Endodermal cell (in vitro differentiated cells): ENCODE measurements at places on chromosomes 16 and 17.

DNA sequence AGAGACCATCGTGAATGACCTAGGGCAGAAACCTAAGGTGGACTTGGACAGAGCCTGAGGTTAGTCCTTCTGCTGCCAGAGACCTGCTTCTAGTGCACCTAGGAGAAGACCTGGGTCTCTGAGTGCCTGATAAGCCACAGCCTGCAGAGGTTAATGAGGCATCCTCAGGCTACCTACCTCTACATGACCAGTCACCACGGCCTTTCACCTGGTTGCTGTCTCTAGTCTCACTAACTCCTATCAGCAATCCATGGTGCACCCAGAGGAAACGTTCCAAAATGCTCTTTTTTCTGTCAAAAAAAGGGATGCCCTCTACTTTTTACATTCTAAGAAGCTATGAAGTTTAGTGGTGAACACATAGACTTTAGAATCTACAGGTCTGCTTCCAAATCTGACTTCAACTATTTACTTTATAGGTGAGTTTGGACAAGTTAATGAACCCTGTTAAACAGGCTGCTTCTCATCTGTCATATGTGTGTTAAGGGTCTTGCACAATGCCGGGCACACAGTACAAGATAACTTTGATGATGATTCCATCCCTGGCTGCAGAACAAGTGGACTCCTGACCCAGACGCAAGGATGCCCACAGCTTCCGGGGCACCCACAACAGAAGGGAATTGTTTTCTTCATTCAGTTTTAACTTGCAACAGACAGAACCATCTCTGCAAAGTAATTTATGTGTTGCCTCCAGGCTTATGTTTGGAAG is 469.9 kb upstream of the CDH5 start:
- no peaks in the 10 kb centered on the region for H3K27me3 ChIP-seq
- H3K4me3 ChIP-seq, result no peak overlapping the region
- no peaks in the 10 kb centered on the region for H3K4me1 ChIP-seq
- DNase-seq, result no peak
- H3K27ac ChIP-seq, result no peak overlapping the region
- no peaks in the 10 kb centered on the region for H3K36me3 ChIP-seq

GRCh38 chr17:36761203-36761950 is 160.0 kb downstream of the MRM1 start:
- no peaks in the 10 kb centered on the region for H3K4me1 ChIP-seq
- H3K27ac ChIP-seq, result no peak overlapping the region
- H3K4me3 ChIP-seq, result no peak overlapping the region
- H3K36me3 ChIP-seq, result no peaks in the 10 kb centered on the region
- no peaks in the 10 kb centered on the region for H3K27me3 ChIP-seq
- no peak for DNase-seq

DNA sequence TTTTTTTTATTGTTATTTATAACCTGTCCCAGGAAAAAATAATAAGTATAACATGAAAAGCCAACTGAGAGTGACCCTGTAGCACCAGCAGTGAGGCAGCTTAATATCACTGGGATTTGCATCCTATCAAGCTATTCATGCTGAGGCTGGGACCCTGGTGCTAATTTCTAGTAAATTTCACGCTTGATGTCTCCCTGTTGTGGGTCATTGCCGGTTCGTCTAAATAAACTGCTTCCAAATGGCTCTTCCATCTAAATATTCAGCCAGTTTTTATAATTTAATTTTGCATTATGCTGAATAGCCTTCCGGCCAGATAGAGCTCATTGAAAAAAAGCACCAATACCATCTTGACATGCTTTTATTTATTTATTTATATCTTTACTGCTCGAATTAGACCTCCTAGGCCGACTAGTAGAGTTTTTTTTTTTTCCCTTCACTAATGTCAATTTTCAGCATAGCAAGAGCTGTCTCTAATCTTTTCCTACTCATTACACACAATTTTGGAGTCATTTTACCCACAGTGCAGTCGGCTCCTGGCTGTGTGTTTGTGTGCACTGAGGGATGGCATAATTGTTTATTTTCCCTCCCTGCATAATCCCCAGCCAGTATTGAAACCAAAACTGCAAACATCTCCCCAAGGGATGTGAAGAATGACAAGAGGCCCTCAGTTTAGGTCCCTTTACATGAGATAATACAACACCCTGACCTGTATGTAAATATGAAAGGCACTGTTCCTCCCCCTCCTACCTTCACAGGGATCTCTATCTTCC is 168.8 kb downstream of the AATF start:
- H3K36me3 ChIP-seq, result peaks cover 46% of the 10 kb centered on the region
- H3K4me1 ChIP-seq, result peaks cover 11% of the 10 kb centered on the region
- H3K4me3 ChIP-seq, result peak overlapping the region; percentile 24
- no peaks in the 10 kb centered on the region for H3K27me3 ChIP-seq

DNA sequence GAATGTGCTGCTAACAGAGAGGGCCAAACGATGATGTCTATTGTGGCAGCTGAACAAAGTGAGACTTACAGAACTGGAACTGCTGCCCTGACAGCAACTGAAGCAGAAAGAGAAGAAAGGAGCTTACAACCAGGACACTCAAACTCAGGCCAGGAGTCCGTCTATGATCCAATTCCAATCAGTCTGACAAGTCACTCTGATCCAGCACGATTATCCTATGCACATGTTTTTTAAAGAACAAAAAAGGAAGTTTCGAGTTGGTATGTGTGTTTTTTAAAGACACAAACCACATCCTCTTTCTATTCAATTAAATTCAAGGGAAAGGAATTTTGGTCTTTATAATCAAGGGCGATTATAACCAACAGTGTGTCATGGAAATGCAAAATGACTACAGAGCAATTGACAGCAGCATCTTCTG is 42.4 kb upstream of the MTMR4 start:
- no peak overlapping the region for H3K4me3 ChIP-seq
- no peak for DNase-seq
- no peaks in the 10 kb centered on the region for H3K27me3 ChIP-seq
- no peaks in the 10 kb centered on the region for H3K36me3 ChIP-seq
- no peaks in the 10 kb centered on the region for H3K4me1 ChIP-seq
- no peak overlapping the region for H3K27ac ChIP-seq

DNA sequence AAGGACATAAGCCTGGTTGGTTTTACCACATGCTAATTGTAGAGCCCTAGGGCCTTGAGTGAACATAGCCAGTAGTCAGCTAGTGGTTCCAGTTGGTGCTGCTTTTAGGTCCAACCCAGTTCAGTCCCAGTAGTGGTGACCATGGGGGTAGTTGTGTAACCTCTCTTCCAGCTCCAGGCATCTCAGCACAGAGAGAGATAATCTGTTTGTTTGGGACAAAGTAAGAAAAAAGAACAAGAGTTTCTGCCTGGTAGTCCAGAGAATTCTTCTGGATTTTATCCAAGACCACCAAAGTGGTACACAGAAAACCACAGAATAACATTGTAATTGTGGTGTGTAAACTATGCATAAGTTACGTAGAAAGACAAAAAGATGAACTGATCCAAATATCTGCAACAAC is 5.2 kb upstream of the CCL13 start:
- no peak overlapping the region for H3K4me3 ChIP-seq
- DNase-seq, result no peak

- H3K4me3 ChIP-seq, result peak overlapping the region; percentile 98
- no peak for DNase-seq
- peaks cover 3% of the 10 kb centered on the region for H3K4me1 ChIP-seq
These were observed 944 bp upstream of the MARF1 start for GRCh38 chr16:15643946-15644250.

DNA sequence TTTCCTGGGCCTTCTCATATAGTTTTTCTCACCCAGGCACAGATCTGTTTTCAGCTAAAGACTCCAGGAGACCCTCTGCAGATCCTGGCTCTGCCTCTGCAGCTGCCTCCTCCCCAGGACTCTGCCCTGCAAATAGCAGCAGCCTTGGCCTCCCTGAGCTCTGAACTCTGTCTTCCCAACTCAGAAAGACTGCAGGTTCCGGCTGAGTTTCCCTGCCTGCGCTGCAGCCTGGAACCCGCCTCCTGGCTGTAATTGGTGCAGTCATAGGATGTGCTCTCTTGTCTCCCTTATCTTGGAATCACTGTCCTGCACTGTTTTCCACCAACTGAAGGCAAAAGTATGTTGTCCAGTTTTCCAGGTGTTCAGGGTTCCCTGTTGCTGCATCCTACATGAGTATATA is 14.3 kb upstream of the DNASE1 start:
- H3K4me3 ChIP-seq, result no peak overlapping the region
- peaks cover 12% of the 10 kb centered on the region for H3K36me3 ChIP-seq
- H3K4me1 ChIP-seq, result peaks cover 8% of the 10 kb centered on the region
- no peak overlapping the region for H3K27ac ChIP-seq

DNA sequence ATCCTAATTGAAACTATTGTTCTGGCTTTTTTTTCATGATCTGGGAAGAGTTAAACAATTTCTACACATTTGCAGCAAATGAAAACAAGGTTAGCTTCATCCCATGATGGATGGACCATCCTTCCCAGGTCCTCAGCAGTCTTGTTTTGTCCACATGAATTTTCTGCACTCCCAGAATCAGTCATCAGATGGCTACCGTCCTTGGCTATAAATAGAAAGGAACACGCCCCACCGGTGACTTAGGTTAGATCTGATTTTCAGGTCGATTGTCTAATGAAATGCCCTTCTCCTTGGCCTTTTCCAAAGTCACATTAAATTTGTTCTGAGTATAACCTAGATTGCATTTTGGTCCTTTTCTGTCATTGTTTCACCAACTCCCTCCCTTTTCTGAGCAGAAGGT is 41.4 kb upstream of the NOL11 start:
- DNase-seq, result no peak
- H3K4me1 ChIP-seq, result no peaks in the 10 kb centered on the region
- H3K27ac ChIP-seq, result no peak overlapping the region
- H3K4me3 ChIP-seq, result no peak overlapping the region
- no peaks in the 10 kb centered on the region for H3K27me3 ChIP-seq
- H3K36me3 ChIP-seq, result peaks cover 8% of the 10 kb centered on the region

DNA sequence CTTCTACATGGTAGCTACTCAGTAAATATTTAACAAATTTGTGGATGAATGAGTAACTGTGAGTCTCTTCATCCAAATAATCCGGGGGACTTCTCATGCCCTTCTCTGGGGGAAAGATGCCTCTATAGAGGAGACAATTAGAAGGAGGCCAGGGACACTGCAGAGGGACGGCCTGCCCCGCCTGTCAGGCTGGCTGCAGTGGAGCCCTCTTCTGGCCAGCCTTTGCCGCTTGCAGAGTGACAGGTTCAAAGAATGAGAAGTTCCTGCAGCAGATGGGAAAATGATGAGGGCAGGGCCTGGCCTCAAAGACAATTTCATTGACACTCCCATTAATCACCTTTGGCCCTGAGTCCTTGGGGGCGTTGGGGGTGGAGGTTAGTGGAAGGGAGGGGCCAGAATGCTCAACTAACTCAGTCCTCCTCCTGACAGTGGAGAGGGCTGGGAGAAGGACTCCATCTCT is 339.0 kb downstream of the MAF start:
- H3K36me3 ChIP-seq, result no peaks in the 10 kb centered on the region
- no peak overlapping the region for H3K4me3 ChIP-seq
- H3K4me1 ChIP-seq, result no peaks in the 10 kb centered on the region

DNA sequence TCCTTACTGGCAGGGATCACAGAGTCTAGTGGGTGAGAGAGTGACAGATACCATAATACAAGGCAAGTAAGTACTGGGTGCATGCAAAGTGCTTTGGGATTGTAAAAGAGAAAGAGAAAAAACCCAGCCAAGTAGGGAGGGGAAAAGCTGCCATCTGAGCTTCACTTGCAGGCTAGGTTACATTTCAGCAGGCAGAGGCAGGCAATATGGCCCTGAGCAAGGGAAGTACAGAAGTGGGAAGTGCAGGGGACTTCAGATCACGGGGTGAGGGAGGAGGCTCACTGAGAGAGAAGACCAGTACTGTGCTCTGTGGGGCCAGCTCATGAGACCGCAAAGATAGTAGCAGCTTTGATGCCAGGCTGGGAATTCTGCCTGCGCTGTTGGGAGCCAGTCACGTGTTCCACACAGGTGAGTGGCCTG is 230.6 kb downstream of the MSI2 start:
- no peaks in the 10 kb centered on the region for H3K27me3 ChIP-seq
- H3K36me3 ChIP-seq, result no peaks in the 10 kb centered on the region
- H3K4me1 ChIP-seq, result no peaks in the 10 kb centered on the region
- peak overlapping the region; percentile 77 for H3K27ac ChIP-seq
- H3K4me3 ChIP-seq, result no peak overlapping the region

GRCh38 chr17:43469145-43469544 is 14.6 kb upstream of the DHX8 start:
- H3K27me3 ChIP-seq, result no peaks in the 10 kb centered on the region
- no peak overlapping the region for H3K4me3 ChIP-seq
- H3K4me1 ChIP-seq, result peaks cover 4% of the 10 kb centered on the region

GRCh38 chr16:56710181-56710737 is 19.7 kb upstream of the NUP93 start:
- H3K36me3 ChIP-seq, result no peaks in the 10 kb centered on the region
- H3K27me3 ChIP-seq, result no peaks in the 10 kb centered on the region
- no peaks in the 10 kb centered on the region for H3K4me1 ChIP-seq
- no peak for DNase-seq
